ENCODE measurements at places on chromosomes 7 and 10.
A peak's percentile ranks its signal among the peaks of the same experiment; 100 is the strongest.

DNA sequence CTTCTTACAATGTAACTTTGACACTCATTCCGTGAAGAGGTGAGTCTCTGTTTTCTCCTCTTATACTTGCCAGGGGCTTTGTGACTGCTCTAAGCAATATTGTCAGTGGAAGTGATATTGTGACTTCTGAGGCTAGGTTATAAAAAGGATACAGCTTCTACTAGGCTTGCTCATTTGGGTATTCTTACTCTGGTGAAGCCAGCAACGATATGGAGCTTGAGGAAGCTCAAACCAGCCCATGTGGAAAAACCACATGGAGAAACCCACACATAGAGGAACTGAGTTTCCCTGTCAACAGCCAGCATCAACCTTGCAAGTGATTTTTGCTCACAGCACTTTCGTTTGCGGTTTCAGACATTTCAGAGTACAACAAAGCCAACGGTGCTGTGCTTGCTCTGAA, 149.6 kb upstream of the SEMA3E start:
- no peak for DNase-seq

- no peak for DNase-seq
Observed at GRCh38 chr7:112957901-112958300, 128.7 kb downstream of the GPR85 start.

DNA sequence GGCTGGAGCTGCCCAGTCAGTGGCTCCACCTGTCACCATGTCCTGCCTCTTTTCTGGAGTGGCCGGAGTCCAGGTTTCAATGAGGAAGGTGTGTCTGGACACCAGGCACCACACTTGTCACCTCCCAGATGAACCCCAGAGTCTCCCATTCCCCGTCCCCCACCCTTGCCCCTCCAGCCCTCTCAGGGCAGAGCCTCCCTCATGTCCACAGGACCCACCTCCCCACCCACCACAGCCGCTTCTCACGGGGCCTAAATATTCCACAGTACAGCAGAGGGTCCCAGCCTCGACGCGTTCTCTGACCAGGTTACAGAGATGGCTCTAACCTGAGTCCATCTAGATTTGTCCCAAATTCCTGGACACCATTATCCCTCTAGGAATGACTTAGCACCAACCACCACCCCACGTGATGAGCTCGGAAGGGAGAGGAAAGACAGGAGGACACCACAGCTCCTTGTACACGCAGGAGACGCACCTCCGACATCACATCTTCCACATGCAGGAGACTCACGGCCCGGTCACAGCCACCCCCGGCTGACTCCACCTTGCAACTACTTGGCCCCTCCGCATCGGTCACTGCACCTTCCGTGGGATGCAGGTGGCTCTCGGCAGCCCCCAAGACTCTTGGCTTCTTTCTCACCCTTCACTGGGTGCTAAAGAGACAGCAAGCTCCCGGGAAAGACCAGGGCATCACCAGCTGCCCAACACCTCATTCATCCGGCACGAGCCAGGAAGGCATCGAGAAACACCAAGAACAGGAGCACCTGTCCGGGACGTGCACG, 560.2 kb downstream of the DNAJB6 start:
- DNase-seq, result no peak

DNA sequence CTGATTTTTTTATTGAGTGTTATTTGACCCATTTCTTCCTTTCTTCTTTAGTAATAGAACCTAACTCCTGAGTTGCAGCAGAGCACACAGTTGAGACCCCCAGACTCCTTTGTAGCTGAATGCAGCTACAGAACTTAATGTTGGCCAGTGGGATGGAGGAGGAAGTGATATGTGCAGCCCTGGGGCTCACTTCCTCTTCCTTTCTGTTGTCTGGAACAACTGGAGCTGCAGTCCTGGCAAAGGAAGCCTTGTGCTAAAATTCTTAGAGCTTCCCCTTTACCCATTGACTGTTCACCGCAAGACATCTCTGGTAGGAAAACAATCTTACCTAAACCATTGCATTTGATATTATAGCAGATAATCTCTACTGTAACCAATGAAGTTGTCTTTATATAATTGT, 86.6 kb downstream of the ITGB8 start:
- no peak for DNase-seq

DNA sequence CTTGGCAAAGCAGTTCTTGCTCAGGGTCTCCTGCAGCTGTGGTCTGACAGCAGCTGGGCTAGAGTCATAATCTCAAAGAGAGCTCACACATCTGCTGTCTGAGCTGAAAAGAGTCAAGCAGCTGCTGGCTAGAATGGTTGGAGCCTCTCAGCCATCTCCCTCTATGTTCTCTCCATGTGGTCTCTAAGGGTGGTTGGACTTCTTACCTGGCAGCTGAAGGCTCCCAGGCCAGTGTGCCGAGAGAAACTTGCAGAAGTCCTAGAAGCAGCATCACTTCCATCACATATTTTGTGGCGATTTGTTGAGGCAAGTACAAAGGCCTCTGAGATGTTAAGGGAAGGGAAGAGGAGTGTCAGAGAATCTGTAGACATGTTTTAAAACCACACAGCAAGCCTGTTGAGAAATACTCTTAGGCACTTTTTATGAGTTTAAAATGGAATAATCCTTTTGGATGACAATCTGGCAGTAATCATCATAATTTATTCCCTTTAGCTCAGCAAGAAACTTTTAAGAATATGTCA, 93.2 kb downstream of the REEP3 start:
- no peak for DNase-seq

GRCh38 chr10:13520194-13520593, 8.6 kb downstream of the BEND7 start:
- no peak for DNase-seq

DNA sequence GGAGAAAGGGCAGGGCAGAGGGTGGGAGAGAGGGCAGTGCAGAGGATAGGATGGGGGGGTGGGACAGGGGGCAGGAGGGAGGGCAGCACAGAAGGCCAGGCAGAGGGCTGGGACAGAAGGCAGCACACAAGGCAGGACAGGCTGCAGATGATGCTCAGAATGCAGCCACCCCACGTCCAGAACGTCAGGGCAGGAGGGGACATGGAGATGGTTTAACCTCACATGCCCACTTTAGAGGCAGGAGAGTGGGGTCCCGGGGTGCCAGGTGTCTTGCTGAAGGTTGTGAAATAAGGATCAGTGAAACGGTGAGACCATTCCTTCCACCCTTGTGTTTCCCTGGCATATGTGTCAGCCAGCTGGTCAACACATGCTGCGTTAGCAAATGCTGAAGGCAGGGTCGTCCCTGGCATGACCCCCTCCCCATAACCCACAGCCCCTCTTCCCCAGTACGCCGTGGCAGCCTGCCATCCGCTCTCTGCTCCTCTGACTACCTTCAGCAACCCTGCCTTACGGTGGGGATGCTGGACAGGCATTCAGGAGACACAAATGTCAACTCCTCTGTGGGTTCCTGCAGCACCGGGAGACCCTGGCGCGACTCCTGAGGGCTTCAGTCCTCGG, 592.1 kb downstream of the DNAJB6 start:
- peak; percentile 13 for DNase-seq

DNA sequence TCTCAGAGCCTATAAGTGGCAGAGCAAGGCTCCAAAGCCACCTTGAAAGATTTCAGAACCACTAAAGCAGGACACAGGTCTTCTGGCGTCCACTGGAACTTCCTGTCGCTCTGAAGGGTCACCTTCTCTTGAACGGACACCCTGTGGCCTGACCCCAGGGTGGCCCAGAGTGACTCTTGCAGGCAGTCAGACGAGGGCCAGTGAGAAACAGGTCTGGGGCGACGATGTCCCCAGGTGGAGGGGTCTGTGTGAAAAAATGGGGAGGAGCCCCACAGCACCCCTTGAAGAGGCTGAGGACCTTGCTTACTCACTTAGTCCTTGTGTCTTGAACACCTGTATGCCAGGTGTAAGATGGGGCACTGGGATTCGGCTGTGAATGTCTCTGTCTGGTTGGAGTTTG, 946 bp upstream of the RASGEF1A start:
- DNase-seq, result no peak

DNA sequence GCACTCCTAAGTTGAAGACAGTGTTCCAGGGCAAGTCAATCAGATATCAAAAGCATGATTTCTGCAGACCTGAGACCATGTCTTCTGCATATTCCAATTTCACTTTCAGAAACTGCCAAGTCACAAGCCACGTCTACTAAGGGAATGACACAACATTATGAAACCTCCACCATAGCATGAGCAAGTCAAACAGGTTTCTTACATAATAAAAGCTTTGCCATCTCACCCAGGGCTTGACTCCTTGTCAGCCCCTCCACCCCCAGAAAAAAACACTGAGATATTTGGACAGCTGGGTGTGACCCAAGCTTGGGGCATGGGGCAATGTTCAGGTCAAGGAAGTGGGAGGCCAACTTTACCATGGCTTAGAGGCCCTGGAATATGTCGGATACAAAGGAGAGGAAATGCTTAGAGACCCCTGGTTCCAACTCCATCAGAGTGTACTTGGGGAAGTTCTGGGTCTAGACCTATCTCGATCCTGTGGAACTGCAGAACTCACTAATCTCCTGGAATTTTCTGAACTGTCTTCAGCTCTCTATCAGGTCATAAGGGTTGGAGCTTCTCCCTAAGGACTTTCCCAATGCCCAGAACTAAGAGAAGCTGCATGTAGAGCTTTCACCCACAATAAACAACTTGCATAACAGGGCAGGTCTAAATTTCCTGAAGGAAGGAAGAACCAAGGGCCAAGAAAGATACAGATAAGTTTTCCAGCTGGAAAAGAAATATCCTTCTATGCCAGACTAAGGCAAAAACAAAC, 80.6 kb upstream of the NAMPT start:
- DNase-seq, result no peak

- no peak for DNase-seq
Observed at GRCh38 chr10:66783316-66783715, 142.5 kb upstream of the LRRTM3 start.

DNA sequence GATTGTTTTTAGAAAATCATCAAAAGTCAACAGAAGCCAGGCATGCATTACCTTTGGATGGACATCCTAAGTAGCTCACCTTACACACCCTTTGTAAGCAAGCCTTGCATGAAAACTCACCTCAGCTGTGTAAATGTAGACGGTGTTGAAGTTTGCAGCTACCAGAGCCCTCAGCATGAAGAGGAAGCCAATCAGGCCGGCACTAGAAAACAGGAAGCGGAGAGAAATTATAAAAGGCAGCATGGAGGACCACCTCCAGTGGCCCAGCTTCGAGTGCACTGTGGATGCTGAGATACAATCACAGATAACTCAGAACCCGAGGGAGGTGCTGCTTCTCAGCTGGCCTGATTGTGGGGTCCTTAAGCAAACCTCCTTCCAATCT, 75.3 kb downstream of the SVOPL start:
- DNase-seq, result no peak

DNA sequence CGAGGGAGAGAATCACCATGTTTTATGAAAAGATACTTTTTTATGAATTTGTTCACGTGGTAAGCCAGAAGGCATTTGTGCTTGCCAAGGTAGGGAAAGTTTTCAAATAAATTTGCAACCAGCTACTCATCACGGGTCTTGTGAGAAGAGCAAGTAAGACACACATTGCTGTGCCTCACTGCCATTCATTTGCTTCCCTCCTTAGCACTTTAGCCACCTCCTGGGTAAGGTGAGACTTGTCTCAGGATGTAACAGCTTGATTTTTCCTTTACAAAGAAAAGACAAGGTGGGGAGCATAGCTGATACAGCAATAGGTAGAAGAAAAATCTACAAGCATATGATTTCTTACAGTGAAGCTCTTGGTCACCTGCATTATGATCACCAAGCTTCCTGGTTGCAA, 342.4 kb upstream of the GRM3 start:
- DNase-seq, result no peak

All from activated naive CD4-positive, alpha-beta T cell treated with anti-CD3 and anti-CD28 coated beads, Interleukin-2, amount 50 U/mL, for 72 hours (primary cell).